LNCaP clone FGC (cell line): ENCODE measurements at places on chromosomes 13 and 19.
A peak's percentile ranks its signal among the peaks of the same experiment; 100 is the strongest.

DNA sequence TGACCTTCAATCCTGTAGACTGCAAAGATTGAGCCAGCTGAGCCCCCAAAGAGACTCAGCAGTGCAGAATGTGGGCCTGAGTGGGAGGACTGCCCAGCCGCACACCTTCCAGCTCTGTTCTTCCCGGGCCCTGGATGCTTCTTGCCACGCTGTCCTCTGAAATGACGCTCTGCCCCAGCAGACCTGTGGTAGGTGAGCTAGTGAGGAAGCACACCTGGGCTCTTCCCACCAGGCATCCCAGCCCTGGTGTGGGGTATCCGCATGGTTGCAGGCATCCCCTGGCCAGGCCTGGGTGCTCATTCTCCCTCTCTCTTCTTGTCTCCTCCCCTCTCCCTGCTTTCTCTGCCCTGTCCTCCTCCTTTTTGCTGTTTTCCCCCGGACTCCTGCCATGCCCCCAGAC lies 9.8 kb upstream of the MZF1 start:
- DNase-seq = no peak

DNA sequence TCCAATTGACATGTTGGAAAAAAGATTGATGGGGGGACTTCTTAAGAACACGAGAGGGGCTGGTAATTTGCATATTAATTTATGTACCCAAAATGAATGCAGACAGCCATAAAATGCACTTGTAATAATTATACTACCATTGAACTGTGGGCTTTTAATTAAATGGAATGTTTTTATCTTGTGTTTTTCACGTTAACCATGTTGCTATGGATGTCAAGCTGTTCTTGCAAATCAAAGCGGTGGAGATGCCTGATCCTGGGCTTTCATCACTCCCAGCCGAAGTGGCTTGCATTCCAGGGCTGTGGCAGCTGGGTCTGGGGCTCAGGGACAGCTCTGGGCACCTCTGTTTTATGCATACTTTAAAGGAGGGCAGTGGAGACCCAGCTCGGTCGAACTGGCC lies 179.4 kb upstream of the TMTC4 start:
- DNase-seq = no peak

- no peak for DNase-seq
Measured at GRCh38 chr19:7301525-7301924, 7.3 kb upstream of the INSR start.

DNA sequence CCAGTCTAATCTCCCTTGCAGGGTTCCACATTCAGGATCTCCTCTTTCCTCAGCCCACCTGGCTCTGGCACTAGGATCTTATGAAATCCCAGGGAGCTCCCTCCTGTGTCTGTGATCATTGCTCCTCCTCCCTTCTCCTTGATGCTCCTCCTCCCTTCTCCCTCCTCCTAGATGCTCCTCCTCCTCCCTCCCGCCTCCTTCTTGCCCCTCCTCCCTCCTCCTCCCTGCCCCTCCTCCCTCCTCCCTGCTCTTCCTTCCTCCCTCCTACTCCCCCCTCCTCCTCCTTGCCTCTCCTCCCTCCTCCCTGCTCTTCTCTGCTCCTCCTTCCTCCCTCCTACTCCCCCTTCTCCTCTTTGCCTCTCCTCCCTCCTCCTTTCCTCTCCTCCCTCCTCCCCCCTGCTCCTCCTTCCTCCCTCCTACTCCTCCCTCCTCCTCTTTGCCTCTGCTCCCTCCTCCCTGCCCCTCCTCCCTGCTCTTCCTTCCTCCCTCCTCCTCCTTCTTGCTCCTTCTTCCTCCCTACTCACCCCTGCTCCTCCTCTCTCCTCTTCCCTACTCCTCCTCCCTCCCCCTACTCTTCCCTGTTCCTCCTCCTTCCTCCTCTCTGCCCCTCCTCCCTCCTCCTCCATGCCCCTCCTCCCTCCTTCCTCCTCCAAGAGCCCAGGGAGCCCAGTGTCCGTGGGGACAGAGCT lies 14.9 kb upstream of the ZBTB7A start:
- no peak for DNase-seq

DNA sequence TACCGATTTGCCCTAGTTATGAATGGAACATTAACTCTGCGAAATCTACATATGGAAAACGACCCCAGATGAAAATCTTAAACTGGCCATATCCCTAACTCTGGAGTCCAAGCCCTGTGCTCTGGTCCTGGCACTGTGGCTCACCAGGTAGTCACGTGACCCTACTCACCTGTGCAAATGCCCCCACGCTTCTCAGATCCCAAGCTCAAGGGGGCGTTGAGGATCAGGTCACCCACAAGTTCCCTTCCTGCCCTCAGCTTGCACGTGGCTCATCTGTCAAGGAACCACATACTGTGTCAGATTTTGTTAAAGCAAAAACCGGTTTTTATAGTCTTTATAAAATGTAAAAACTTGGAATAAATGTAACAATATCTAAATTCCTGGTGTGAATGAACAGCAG lies 324.0 kb downstream of the SHISA2 start:
- no peak for DNase-seq

GRCh38 chr19:33207040-33207620 lies 13.0 kb downstream of the LRP3 start:
- DNase-seq = no peak

DNA sequence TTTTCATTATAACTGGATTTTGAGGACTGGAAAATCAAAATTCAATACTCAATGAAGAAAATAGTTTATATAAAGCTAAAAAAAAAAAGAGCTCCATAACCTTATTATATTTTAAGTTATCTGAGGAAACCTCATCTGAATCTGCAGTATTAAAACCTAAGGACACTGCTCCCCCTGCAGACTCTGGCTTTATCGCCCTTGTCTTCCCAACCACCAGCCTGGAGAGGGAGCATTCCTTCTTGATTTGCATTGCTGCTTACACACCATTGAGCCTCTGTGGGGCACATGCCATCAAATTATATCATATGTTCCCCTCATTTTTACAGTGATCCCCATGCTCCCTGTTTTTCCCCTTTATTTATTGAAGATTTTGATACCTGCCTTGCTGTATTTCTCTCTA lies 871.4 kb upstream of the GPC6 start:
- peak; percentile 11 for DNase-seq

GRCh38 chr19:57302020-57302465 lies 18.2 kb upstream of the ZNF543 start:
- DNase-seq = no peak

DNA sequence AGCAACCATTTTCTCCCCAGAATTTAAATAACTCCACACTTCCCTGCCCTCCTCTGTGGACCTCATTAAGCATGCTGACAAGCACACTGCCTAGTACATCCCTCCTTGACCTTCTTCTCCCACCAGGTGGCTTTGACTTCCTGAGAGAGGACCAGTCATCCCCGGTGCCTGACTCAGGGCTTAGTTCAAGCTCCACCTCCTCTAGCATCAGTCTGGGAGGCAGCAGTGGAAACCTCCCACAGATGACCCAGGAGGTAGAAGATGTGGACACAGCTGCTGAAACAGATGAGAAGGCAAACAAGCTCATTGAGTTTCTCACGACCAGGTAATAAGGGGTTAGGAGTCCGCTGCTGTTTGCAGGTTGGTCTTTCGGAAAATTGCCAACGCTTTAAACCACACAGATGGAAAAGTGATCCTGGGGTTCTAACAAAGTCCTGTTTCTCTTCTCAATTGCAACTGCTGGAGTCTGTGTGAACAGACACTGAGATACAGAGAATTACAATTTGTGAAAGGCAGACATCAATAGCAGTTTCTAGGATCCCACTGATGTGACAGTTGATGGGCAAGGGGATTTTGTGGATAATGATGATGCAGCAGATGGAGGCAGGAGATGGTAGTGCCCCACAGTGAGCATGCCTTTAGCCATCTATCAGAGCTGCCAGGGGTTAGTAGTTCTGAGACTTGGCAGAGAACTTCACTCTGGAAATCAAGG lies 86.7 kb downstream of the ZAR1L start:
- no peak for DNase-seq

DNA sequence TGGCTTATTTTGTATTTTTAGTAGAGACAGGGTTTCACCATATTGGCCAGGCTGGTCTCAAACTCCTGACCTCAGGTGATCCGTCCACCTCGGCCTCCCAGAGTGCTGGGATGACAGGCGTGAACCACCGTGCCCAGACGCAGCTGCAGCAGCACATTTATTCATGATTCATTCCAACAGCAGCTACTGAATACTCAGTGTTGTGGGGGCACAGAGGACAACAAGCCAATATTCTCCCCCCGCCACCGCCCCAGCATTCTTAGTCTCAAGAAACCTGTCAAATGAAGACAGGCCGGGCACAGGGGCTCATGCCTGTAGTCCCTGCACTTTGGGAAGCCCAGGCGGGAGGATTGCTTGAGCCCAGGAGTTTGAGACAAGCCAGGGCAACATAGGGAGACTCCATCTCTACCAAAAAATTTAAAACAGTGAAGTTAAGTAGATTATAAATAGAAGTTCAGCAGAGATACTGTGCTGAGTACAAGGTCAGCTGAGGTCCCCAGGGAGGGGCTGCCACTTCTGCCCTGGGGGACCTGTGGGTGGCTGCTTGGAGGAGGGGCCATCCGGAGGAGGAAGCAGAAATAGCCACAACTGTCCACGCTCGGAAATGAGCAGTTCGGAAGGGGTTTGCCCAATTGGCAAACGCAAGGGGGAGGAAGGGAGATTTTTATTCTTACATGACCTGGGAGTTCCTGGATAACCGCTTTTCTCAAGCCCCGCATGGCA lies 4.3 kb downstream of the DOT1L start:
- DNase-seq = no peak

GRCh38 chr13:104163866-104164630 lies 1097.8 kb upstream of the SLC10A2 start:
- no peak for DNase-seq

- DNase-seq = no peak
Measured at GRCh38 chr13:107649079-107649478, 566.3 kb downstream of the LIG4 start.

DNA sequence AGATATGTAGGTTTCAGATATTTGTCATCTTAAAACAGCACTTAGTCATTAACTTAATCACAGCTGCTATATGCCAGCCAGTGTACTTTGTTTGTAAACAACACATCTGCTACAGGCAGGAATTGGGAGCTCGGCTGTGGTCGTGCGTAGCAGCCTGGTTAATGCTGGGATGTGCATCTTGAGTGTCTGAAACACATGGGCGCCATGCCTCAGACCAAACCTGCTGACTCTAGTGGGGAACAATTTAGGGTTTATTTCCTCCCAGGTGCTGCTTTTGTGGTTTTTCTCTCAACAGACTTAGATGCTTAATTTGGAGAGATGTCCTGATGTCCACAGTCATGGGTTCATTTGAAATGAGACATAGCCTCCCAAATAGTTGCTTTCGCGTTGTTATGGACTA lies 238.5 kb upstream of the TMTC4 start:
- DNase-seq = no peak

- DNase-seq = no peak
Measured at GRCh38 chr19:1132552-1133383, 29.0 kb downstream of the GPX4 start.

GRCh38 chr13:20400774-20401173 lies 124.9 kb downstream of the CRYL1 start:
- DNase-seq = no peak

- no peak for DNase-seq
Measured at GRCh38 chr13:112725346-112726015, 35.6 kb downstream of the ATP11A start.

DNA sequence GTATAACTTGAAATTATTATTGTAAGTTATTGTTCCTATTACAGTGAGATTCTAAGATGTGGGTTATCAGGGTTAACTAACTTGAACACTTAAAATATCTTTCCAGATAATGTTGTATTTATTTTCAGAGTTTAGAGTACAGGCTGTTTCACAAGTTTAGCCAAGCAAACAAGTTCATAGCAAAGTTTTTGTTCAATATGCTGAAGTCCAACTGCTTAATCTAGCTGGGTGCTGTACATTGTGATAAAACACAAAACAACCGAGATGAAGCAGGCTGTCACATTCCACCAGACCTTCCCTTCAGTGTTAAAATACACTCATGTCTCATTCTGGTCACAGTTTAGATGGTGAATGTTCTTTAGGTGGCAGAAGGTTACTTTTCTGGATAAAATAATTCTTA lies 148.0 kb upstream of the PCDH20 start:
- DNase-seq = no peak

GRCh38 chr13:87536899-87537298 lies 134.3 kb upstream of the SLITRK5 start:
- no peak for DNase-seq

GRCh38 chr13:96672016-96672415 lies 322.3 kb downstream of the OXGR1 start:
- DNase-seq = no peak
